ENCODE measurements at places on chromosomes 2 and 18. TPM values are rescaled to one million over a fixed set of nuclear protein-coding genes. Genes with fewer than 3 reads are reported as not detected.

The CD8B gene
- 1.5 TPM for total RNA-seq

The EML6 gene
- 0.92 TPM for total RNA-seq

The NAT8 gene
- total RNA-seq, result not detected

The PID1 gene
- total RNA-seq, result 66.2 TPM

The TMEM247 gene
- not detected for total RNA-seq

The DHX57 gene
- total RNA-seq, result 11.9 TPM

The ACVR2A gene
- total RNA-seq, result 23.0 TPM

The ADD2 gene
- 0.41 TPM for total RNA-seq

The IMPACT gene
- total RNA-seq, result 21.5 TPM

The TRABD2A gene
- 0.54 TPM for total RNA-seq

The LCT gene
- total RNA-seq, result not detected

The ANKRD30B gene
- total RNA-seq, result not detected

The AMER3 gene
- total RNA-seq, result not detected

The RUFY4 gene
- 0.68 TPM for total RNA-seq

The SLC19A3 gene
- 3.7 TPM for total RNA-seq
